NCI-H1105 treated with DMSO at 0.1 percent for 48 hours (cell line): ENCODE measurements at places on chromosomes 12 and 14.
A peak's percentile ranks its signal among the peaks of the same experiment; 100 is the strongest.

- DNase-seq, result no peak
These were observed 18.4 kb downstream of the FAR2 start for GRCh38 chr12:29167445-29167844.

DNA sequence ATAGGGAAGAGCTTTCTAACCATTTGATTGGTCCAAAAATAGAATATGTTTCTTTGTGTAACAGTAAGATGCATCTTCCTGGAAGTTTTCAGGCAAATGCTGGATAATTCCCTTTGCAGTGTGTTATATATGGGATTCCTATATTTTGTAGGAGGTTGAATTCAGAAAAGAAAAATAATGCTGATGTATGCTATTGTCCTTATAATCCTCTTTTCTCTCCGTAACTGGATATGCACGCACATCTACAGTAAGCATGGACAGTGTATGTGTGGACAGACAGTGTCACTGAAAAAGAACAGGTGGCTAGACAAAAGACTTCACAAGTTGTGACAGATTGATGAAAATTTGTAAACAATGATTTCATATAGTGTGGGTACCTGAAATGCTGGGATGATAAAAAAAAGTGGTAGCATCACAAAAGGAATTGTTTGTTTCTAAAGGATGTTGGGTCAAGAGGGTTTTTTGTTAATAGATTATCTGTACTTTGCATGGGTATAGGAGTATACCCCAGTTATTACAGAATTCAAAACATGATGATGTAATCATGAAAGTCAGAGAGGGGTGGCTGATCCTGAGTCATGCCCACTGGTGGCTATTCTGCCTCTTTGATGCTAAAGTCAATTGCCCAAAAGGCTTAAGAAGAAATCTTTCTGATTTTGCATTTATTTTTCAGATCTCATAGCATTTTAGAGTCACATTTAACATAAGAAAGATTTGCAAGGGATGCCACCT is 160.7 kb upstream of the TMTC1 start:
- no peak for DNase-seq

DNA sequence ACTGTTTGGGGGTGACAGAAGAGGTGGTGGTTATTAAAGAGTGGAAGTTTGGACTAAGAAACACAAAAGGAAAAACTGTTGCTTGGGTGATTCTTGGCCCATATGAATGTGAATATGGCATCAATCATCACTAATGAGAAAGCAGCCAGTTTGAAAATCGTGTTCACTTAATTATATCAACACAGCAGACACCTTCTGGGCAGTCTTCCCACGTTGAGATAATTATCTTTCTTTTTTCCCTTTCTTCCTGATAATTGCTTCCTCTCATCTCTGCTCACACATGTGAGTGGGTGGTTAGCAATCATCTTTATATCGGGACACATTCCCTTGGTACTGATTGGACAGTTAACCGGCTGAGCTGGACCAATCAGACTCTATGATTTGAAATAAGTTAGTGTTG is 539.7 kb downstream of the AACS start:
- peak; percentile 31 for DNase-seq

DNA sequence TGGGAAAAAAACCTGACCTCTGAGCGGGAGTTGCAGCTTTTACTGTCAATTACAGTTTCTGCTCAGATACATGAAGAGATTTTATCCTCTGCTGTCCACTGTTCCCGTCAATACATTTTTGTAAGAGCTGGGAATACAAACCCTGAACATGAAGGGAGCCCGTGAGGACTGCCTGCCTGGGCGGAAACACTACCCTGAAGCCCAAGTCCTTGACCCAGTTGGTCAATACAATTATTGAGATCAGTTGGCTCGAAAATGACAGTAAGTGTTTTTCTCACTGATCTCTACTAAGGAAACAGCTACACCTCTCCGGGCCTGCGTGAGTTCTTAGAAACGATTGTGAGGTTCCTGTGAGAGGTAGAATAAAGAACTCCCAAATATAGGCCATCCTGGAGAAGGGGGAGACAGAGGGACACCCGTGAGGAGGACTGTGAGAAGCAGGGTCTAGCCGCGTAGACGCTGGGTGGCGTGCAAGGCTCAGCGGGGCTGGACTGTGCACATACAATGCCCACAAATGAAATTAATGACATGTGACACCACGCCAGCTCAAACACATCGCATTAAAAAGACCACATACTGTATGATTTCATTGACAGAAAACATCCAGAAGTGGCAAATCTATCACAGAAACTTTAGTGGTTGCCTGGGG is 509.5 kb downstream of the TMEM132D start:
- no peak for DNase-seq

GRCh38 chr14:71344506-71344905 is 437.2 kb downstream of the PCNX1 start:
- DNase-seq, result no peak

DNA sequence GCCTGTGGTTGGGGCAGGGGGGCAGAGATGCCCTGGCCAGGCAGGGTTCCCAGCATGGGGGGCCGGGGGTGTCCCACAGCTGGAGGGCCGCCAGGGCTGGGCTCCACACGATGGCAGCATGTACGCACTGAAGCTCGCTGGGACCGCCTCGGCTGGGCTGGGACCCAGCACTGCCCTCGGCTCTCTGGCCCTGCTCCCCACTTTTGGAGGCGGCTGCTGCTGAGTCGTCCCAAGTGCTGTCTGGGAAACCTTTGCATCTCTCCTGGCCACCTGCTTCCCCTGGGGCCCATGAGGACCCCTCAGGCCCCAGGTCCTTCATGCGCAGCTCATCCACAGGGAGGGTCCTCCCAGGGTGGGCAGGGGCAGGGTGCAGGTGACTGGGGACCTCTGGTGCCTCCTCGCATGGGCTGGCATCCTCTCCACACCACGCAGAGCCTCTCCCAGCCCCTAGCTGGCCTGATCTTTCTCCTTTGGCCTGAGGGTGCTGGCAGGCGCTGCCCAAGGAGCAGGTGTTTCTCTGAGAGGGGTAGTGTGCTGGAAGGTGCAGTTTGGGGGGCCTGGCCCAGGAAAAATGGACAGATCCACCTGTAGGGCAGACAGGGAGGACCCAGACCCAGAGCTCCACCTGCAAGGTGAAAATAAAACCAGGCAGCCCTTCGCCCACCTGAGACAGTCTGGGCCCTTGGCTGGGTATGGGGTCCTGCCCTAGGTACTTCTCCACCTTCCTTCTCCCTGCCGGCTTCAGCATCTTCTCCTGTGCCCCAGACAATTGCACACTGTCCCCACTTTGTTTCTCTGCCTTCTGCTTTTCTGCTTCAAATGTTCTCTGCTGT is 46.9 kb downstream of the DLK1 start:
- no peak for DNase-seq

GRCh38 chr12:7229741-7230140 is 40.3 kb downstream of the PEX5 start:
- DNase-seq, result no peak

DNA sequence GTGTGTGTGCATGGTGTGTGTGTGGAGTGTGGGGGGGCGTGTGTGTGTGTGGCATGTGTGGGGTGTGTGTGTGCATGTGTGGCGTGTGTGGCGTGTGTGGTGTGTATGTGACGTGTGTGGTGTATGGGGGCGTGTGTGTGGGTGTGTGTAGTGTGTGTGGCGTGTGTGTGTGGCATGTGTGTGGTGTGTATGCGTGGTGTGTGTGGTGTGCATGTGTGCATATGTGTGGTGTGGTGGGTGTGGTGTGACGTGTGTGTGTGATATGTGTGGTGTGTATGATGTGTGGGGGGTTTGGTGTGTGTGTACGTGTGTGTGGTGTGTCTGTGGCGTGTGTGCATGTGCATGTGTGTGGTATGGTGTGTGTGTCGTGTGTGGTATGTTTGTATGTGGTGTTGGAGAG is 24.1 kb upstream of the CMKLR1 start:
- DNase-seq, result no peak

- DNase-seq, result no peak
These were observed 354.6 kb downstream of the NRXN3 start for GRCh38 chr14:78524766-78525165.

DNA sequence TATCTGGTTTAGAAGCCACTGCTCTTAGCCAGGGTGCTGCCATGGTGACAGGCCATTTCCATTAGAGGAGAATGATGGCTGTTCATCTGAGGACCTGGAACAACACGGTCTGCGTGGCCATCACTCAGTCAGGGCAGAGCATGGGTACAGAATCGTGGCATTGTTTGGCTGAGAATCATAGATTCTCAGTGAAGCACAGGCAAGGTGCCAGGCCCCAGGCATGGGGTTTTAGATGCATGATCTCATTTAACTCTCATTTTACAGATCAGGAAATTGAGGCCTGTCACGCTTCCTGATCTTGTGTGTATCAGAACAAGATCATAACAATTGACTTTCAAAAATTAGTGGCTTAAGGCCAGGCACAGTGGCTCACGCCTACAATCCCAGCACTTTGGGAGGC is 26.8 kb upstream of the IRF2BPL start:
- DNase-seq, result no peak

- DNase-seq, result no peak
These were observed 27.2 kb upstream of the MDM2 start for GRCh38 chr12:68780731-68781130.

GRCh38 chr12:92096346-92097136 is 49.1 kb downstream of the BTG1 start:
- no peak for DNase-seq

DNA sequence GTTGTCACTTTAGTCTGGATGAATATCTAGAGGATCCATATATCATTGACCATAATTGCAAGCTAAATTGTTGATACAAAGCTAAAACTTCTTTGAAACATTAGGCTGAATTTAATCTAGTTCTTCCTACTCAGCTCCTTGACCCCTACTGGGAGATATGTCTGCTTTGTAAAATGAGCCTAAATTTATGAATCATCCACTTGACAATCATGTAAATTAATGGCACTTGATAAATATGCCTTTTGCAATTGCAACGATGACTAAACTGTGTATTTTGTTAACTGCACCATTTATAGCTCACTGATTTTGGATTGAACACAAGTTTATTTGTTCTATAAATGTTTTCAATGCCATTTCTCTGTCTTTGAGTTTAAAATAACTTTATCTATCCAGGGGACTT is 1616.5 kb upstream of the FLRT2 start:
- peak; percentile 10 for DNase-seq

DNA sequence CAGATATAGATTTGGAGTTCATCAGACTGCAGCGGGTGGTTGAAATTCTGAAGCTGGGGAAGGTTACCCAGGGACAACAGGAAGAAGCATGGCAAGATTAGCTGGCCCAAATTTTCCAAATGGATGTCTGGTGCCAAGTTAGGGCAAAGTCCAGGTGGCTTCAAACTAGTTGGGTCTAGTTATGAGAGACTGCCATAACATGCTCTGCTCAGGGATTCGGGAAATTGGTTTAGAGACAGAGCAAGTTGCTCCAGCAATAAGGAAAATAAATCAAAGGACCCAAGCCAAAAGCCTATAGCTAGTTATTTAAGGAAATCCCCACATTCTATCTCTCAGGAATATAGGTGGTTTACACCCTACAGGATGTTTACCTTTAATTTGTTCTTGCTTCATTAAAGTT is 125.7 kb upstream of the BTG1 start:
- DNase-seq, result no peak

DNA sequence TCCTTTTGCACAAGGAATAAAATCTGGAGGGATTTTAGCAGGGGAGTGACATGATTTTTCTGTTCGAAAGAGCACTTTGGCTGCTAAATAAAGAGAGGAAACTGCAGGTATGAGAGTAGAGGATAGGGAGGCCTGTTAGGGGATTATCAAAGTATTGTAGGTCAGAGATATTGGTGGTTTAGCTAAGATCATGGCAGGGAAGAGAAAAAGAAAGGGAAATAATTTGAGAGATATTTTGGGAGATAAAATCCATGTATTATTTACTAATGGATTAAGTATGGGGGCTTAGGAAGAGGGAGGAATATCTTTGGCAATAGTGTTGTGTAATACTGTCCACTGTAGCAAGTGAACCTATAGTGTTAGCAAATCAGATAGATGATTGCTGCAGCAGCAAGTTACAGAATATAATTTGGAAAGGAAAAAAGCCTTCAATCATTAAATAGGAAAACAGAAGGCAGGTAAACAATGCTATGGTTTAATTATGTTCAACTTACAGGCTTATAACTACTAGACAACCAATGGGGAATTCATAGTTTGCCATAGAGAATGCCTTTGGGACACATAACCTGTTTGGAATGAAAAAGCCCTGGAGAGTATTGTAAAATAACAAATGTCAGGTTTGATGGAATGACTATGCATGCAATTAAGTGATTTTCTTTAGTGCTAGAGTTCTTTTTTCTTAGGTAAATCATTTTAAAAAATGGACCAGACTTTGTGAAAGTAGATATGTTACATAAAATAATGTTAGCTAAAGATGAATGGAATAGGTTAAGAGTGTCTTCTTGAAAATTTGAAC is 50.5 kb downstream of the ADIPOR2 start:
- no peak for DNase-seq

DNA sequence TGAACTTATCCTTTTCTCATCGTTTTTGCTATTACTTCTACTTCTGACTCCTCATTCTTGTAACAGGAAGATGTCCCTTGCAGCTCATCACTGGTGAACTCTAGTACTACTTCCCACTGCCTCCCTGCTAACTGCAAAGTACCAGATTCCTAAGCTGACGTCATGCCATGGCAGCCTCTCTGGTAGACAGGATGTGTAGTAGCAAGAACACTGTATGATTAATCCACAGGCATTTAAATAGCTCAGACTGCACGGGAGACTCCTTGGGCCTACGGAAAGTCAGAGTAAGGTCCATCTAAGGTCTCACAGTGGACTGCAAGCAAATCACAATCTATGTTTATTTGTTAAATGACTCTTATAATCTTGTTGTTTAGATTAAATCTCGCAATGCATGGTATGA is 43.5 kb downstream of the DNAI7 start:
- no peak for DNase-seq

GRCh38 chr12:100141666-100141997 is 1.0 kb downstream of the BLTP3B start:
- no peak for DNase-seq

DNA sequence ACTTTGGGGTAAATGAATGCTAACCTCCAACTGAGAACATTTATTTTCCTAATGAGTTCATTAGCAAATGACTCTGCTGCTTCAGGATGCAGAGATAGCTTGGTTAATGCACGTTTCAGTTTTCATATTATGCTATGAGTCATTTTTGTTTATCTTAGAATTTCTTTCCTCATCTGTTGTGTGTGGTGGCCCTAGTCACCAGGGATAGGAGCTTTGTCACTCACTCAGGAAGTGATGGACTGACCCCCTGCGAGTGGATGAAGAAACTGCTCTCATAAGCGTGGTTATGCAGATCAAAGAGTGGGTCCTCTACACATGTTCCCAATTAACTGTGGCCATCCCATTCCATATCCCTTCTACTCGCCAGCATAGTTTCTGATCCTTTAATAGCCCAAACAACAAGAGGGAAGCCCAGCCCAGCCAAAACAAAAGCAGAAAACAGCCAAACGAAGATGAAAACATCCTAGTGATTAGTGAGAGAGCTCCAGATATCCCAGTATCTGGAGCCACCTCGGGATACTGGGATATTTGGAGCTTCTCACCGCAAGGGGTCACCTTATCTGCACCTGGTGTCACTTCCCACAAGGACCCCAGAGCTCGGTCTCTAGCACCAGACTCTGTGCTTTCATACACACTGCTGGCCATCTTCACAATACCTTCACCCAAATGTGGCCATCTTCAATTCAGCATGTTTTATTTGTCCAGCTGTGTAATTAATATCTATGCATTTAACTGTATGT is 8.6 kb downstream of the TC2N start:
- DNase-seq, result no peak
